ENCODE measurements at places on chromosomes 1 and 21. TPM values are rescaled to one million over a fixed set of nuclear protein-coding genes. Genes with fewer than 3 reads are reported as not detected.

CCDC181 gene
- polyA plus RNA-seq, result 2.9 TPM

LMOD1 gene
- 11.4 TPM for polyA plus RNA-seq

DNA sequence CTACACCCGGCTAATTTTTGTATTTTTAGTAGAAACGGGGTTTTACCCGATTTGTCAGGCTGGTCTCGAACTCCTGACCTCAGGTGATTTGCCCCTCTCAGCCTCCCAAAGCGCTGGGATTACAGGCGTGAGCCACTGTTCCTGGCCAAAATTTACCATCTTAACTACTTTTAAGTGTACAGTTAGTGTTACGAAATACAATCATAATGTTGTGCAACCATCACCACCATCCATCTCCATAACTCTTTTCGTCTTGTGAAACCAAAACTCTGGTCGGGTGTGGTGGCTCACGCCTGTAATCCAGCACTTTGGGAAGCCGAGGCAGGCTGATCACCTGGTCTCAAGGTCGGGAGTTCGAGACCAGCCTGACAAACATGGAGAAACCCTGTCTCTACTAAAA lies 14.1 kb upstream of the ZBTB40 start:
- no peak for DNase-seq

TNFRSF8 gene
- polyA plus RNA-seq, result 0.49 TPM

DNA sequence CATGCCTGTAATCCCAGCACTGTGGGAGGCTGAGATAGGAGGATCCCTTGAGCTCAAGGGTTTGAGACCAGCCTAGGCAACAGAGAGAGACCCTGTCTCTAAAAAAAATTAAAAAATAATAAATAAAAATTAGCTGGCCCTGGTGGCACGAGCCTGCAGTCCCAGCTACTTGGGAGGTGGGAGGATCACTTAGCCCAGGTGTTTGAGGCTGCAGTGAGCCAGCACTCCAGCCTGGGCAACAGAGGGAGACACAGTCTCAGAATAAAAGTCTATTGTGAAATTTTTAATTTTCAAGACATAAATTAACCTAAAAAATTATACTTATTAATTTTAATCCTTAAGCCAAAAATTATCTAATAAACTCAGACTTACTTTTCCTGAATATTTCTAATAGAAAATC lies 131.2 kb upstream of the ZNHIT6 start:
- DNase-seq, result no peak

GRCh38 chr1:8061210-8061609 lies 35.1 kb upstream of the ERRFI1 start:
- no peak for DNase-seq

- no peak for DNase-seq
These were observed 6.5 kb upstream of the NPL start for GRCh38 chr1:182783068-182783467.

- DNase-seq, result no peak
These were observed 8.5 kb downstream of the ANGPTL1 start for GRCh38 chr1:178862416-178862815.

GRCh38 chr1:114620419-114620818 lies 39.0 kb upstream of the BCAS2 start:
- no peak for DNase-seq

DNA sequence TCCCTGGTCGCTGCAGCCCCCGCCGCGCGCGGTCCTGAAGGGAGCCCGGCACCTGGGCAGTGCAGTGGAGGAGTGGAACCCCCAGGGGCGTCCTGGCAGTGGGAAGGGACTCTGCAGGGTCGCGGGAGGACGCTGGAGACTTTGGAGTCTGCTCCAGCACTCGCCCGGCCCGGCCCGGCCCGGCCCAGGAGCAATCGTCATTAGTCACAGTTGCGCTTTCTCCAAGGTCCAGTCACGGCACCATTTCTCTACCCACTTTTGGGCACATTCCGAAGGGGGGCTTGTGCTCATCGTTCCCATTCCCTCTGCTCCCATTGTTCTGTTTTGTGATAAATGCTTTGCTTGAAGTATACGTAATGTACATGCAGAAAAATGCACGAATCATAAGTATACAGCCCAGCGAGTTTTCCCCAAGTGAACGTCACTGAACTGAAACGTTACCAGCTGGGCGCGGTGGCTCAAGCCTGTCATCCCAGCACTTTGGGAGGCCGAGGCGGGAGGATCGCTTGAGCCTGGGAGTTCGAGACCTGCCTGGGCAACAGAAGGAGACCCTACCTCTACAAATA lies 999 bp downstream of the THAP3 start:
- DNase-seq, result no peak

GRCh38 chr1:160744199-160744851 lies 5.3 kb downstream of the SLAMF7 start:
- no peak for DNase-seq

BNIPL gene
- polyA plus RNA-seq, result 0.04 TPM

RNU1-1 gene
- not detected for polyA plus RNA-seq

DNA sequence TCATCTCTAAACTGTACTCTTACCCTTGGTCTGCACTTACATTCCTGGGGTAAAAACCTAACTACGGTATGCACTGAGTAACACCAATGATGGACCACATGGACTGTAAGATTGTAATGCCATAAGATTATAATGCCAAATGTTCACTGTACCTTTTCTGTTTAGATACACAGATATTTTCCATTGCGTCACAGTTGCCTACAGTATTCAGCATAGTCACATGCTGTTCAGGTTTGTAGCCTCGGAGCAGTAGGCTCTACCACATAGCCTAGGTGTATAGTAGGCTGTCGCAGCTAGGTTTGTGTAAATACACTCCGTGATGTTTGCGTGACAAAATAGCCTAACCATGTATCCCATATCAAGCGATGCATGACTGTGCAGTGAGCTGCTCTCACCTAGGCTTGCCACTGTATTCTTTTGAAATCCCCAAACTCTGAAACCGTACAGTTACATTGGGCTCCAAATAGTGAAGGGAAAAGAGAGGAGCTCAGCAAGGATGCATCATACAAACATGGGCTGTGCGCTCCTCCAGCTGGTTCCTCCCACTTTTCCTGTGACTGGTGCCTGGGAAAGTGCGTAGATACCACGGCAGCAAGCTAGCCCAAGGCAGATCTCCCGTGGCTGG lies 35.2 kb downstream of the CFAP57 start:
- no peak for DNase-seq

GRCh38 chr1:163777205-163777604 lies 455.5 kb downstream of the NUF2 start:
- no peak for DNase-seq

- DNase-seq, result no peak
These were observed 14.0 kb upstream of the EPHB2 start for GRCh38 chr1:22696610-22697009.

DNA sequence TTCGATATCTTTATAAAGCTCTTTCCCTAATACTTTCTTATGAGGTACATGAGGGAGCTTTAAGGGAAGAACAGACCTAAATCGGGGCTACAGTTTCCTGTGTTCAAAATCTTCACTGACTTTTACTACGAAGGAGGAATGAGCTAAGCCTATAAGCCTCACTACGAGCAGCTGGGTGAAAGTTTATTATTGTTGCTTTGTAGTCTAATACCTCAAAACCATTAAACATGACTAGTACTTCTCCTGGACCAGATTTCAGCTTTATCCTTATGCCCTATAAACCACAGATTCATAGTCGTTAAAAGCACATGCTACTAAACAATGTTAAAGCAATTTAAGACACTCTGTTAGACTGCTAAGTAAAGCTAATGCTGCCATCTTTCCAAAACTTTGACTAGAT lies 30.2 kb downstream of the NDC1 start:
- DNase-seq, result no peak

- peak; percentile 30 for DNase-seq
These were observed 129.7 kb upstream of the FAM72C start for GRCh38 chr1:144101397-144102045.

DNA sequence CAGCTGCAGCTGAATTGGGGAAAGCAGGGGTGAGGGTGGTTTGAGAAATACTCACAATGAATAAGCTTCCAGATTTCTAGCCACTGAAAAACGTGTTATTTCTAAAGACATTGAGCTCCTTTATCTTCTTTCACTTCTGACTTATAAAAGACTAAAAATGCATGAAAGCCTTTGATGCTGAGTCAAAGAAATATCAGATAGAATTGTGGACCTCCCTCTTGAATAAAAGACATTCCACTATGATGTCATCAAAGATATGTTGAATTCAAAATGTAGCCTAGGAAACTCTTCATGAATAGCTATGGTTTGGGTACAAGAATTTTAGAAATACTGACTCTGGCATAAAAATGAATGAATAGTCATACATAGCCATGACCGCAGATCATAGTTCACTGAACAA lies 44.7 kb upstream of the COL24A1 start:
- no peak for DNase-seq

C1QTNF12 gene
- 0.36 TPM for polyA plus RNA-seq

- DNase-seq, result no peak
These were observed at the start of gene GRIK3 for GRCh38 chr1:37034121-37035013. Gene GRIK3 (minus strand): TSS chr1:37034515. CDS start chr1:37034108, 407 bp downstream.

DNA sequence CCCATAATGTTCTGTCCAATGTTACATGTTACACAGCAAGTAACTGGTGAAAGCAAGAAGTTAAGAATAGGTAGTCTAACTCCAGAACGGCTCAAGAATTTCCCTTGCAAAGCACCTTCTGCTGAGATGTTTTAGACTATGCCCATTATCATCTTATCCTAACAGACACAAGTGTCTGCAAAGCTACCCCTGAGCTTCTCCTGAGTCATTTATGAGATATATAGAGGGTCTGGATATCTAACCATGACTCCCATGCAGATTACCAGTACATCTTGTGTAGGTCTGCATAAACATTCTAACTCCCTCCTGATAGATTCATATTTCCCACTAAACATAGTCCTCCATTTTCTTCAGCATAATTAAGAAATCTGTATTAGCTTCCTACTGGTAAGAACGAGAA lies 171.7 kb downstream of the COQ8A start:
- DNase-seq, result no peak

DNA sequence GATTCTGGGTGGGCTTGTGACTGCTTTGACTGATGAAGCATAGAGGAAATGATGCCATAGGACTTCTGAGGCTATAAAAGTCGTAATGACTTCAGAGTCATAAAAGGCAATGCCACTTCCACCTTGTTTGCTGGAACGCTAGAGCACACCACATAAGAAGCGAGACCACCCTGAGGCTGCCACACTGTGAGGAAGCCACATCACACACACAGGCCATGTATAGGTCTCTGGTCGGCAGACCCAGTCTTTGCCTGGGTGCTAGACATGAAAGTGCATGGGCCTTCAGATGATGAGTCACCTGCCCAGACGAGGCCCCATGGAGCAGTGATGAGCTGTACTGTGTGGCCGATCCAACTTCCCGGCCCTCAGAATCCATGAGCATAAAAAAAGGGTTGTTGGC lies 14.2 kb upstream of the KANK4 start:
- no peak for DNase-seq

SAMSN1 gene
- polyA plus RNA-seq, result 0.31 TPM

DNA sequence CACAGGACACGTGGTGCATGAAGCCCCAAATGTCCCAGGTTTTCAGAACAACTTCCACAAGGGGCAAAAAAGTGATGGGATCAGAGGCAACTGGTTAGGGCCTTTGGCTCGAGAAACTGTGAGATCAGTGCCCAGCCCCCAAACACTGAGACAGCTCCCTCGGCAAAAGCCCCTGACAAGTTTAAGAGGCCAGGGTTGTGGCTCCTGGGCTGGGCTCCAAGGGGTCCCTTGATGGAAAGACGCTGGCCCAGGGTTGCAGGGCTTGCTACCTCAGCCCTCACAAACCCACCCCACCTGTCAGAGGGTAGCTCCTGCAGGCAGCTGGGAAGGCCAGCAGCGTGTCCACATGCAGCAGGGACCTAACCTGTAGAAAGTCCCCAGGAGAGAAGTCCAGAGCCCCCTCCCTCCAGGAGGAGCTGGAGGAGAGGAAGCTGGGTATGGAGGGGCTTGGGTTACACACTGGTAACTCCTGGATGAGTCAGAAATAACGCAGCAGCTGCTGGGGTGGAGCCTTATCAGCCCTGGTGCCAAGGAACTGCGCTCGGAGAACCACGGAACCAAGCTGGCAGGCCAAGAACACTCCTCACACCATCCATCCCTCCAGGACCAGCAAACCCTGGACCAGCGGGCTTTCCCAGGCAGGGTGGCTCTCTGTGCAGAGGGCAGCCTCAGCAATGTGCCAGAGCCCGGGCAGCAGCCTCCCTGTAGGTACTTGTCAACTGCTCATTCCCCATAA lies 37.5 kb downstream of the CTNNBIP1 start:
- DNase-seq, result peak; percentile 38

LEFTY1 gene
- polyA plus RNA-seq, result 0.08 TPM

RNF186 gene
- not detected for polyA plus RNA-seq

GRCh38 chr1:31814041-31814511 lies 1.7 kb downstream of the SPOCD1 start:
- no peak for DNase-seq

- no peak for DNase-seq
These were observed 19.9 kb downstream of the CASQ2 start for GRCh38 chr1:115748401-115749150.

Measured in psoas muscle (tissue), 8 donors.